Effector CD4-positive, alpha-beta T cell (primary cell): ENCODE measurements at places on chromosomes 2 and 18.

GRCh38 chr2:71684226-71685072 is 231.1 kb downstream of the DYSF start:
- no peak for DNase-seq

GRCh38 chr2:164055623-164056022 is 319.8 kb upstream of the FIGN start:
- no peak for DNase-seq

GRCh38 chr18:79765491-79766245 is 32.1 kb upstream of the KCNG2 start:
- DNase-seq = no peak

- no peak for DNase-seq
Observed at GRCh38 chr2:37564356-37564755, 107.1 kb downstream of the CDC42EP3 start.

DNA sequence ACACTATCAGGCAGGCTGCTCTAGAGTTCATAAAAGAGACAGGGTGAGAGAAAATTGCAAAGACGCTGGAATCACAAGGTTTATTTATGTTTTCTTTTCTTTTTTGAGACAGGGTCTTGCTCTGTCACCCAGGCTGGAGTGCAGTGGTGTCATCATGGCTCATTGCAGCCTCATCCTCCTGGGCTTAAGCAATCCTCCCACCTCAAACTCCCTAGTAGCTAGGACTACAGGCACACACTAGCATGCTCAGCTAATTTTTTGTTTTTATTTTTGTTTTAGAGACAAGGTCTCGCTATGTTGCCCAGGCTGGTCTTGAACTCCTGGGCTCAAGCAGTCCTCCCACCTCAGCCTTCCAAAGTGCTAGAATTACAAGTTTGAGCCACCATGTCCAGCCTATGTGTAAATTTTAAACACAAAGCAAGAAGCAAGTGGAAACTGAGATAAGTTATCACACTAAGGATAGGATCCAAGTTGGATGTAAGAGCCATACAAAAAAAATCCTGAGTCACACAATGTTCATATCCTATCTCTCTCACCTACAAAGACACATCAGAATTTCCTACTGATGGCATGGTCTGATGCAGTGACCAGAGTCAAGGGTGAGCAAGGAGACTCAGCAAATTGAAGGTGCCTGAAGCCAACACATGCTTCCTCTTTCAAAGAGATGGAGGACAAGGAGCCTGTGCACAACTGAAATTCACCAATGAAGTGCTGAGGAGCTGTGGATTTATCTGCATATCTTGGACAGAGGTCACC is 31.4 kb downstream of the MYL12B start:
- DNase-seq = no peak

DNA sequence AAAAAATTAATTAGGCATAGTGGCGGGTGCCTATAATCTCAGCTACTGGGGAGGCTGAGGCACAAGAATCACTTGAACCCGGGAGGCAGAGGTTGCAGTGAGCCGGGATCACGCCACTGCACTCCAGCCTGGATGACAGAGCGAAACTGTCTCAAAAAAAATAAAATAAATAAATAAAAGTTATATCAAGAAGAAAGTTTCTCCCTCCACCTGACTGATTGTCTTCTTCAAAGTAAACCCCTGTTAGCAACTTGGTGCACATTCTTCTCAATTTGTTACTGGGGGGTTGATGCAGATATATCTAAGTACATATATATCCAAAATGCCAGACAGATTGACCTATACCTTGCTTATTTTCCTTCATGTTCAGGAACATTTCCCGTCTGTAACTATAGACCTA is 5.2 kb upstream of the MYCN start:
- DNase-seq = no peak

- no peak for DNase-seq
Observed at GRCh38 chr2:215031321-215031720, 107.1 kb downstream of the ABCA12 start.

GRCh38 chr2:164314148-164314547 is 307.1 kb downstream of the GRB14 start:
- no peak for DNase-seq

DNA sequence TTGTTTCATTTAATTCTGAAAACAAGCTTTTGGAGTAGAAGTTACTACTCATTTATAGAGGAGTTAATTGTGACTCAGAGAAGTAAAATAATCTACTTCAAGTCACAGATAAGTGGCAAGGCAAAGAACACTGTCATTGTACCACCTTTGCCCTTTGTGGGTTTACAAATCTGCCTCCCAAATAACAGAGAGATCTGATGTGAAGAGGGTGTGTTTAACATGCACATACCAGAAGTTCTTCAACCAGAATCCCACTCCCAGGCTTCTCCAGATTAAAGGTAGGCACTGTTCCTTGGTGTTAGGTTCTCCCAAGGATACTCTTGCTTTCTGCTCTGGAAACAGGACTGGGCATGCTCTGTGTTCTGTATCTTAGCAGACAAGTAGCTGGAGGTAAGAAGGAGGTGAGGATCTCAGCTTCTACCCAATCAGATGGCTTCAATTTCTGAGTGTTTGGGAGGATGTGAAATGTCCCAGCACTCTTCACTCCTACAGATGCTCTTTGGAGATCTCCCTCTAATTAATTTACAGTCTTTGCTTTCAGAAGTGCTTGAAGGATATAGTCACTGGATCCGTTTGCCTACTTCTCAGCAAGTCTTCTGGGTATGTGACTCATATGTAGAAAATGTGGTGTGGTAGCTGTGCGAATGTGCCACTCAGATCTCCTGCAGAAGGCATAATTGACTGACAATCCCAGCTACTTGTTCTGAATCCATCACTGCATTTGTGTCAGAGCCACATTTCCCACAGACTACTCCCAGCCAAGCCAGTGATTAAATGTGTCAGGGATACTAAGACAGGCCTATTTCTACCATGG is 111.1 kb downstream of the KLHL14 start:
- no peak for DNase-seq

DNA sequence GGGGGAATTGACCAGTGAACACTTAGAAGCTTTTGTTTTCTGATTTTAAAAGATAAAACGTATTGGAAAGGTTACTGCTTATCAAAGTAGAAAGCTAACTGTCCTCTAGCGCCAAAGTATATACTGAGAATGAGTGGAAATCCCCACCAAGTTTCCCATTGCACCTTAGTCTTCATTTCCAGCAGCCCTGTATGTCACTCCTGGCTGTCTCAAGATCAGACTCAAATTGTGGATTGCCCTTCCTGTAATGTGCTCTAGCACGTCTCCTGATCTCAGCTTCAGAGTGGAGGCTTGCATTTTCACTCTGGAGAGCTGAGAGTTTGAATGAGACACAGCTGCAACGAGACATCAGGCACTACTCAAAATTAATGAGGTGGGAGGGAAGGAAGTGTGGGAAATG is 26.6 kb downstream of the MFF start:
- no peak for DNase-seq
